NB4 (cell line): ENCODE measurements at places on chromosomes 11 and 22.

DNA sequence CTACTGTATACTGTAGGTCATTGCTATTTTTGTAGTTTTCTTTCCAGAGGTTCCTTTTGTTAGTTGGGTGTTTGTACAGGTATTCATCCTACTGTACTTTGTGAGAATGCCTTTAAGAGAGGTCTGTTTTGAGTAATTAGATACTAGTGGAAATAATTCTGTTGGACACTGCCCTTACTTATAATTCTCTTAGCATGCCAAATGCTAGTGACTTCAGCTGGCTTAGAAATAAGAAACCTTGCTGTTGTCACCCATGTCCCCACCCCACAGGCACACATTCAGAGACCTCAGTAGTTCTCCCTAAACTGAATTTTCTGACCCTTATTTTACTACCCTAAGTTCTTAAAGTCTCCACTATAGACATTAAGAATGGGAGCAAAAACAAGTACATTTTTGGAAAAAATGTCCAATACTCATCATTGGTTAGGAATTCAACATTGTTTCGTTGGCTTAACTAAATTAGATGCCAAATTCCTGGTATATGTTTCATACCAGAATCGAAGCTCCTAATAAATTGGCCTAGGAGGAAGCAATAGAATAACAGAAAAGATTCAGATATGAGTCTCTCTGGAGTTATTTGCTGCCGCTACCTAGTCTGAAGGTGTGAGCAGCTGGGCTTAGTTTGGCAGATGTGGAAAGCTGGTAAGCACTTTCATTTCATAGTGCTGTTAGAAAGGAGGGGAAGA, 28.4 kb downstream of the ZNF143 start:
- no peak for DNase-seq

- DNase-seq, result peak; percentile 98
These were observed at the start of gene TEF for GRCh38 chr22:41381329-41382097. Gene TEF, plus strand, starts transcription at chr22:41381942. Its CDS starts 103 bp downstream, at chr22:41382045.

- no peak for DNase-seq
These were observed 693 bp upstream of the LINC01488 start for GRCh38 chr11:69480547-69481392.

DNA sequence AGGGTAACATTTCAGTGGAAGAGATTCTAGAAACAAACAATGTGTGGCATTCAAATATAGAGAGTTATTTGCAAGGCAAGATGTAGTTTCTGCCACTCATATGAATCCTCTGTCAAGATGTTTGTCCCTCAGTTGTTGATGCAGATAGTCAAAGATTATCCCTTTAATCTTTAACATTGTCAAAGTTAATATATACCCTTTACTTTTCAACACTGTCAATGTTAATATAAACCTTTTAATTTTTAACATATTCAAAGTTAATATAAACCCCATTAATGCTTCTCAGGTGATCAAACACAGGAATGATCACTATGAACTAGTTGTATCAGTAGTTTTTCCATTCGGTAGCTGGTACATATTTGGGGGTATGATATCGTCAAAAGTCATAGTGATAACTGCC, 51.9 kb upstream of the PICALM start:
- DNase-seq, result no peak

DNA sequence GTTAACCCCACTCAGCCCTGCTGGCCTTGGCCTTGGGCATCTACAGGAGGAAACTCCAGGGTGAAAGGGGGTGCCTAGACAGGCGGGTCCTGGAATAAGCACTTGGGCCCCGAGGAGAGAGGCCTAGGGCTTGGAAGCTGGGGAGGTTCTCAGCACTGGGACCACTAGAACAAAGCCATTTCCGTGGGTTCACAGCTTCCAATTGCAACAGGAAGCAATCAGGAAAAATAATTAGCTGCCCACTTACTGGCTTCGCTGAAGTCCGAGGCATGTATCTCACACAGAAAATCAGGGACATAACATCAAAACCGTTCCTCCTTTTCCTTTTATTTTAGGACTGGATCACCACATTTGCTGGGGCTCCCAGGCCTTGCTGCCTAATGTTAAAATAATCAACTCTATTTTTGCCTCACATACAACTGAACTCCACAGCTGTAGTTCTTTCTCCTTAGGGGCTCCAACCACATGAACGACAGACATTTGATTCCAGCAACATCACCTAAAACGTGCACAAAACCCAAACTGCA, 161.1 kb upstream of the GRK3 start:
- DNase-seq, result peak; percentile 24

- no peak for DNase-seq
These were observed 321.6 kb downstream of the AASDHPPT start for GRCh38 chr11:106399076-106399511.

DNA sequence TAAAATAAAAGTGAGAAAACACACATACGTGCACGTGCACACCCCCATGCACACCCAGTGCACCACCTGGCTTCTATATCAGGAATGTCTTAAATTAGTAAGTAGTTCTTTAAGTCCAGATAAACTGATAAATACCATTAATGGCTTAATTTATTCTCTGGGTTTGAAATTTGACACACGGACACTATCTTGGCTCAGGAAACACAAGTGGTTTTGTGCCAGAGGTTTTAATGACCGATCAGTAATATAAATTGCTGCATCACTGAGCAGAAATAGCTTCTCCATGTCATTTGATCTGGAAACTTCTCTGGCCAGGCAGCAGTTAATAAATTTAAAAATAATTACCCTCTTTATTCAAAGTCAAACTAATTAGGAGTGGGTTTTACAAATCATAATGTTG, 101.5 kb upstream of the NNMT start:
- no peak for DNase-seq

GRCh38 chr11:46370253-46370652, 11.2 kb upstream of the MDK start:
- no peak for DNase-seq

- DNase-seq, result no peak
These were observed 866.2 kb downstream of the TBC1D22A start for GRCh38 chr22:47628477-47629272.

- DNase-seq, result peak; percentile 80
These were observed 38.6 kb downstream of the ETS1 start for GRCh38 chr11:128548649-128549255.

- no peak for DNase-seq
These were observed 13.1 kb downstream of the TMPRSS5 start for GRCh38 chr11:113693030-113693429.

DNA sequence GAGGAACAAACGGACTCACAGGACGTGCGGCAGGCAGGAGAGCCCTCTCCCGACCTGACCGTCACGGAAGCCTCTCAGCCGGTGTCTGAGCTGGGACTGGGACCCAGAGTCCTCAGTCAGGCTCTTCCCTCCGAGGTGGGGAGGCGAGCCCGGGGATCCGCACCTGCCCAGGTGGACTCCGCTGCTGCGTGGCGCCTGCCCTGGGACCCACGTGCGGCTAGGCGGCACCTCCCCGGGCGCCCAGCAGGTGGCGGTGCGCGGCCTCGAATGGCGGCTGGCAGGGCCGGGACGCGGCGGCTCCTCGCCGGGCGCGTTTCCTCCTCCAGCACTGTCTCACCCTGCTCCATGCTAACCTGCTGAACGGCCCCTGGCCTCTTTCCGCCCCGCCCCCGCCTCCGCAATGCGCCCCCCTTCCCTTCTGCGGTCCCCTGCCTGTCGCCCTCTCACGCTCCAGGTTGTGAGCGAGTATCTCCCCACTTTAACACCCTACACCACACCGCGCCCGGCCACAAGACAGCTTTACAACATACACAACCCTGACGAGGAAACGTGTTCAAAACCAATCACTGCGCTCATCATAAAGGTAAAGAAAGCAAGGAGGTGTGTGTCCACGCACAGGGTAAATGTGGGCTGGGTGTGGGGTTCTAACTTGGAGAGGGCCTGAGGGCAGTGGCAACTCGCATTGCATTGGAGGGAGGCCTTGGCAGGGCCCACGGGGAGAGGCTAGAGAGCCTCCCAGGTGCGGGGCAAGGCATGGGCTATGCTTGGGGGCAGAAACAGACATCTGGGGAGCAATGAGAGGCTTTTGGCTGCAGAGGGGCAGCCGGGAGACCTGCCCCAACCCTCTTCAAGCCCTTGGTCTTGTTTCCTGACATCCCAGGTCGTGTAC, 25.9 kb upstream of the ATXN10 start:
- DNase-seq, result peak; percentile 81

- no peak for DNase-seq
These were observed 16.8 kb upstream of the ACCSL start for GRCh38 chr11:44030996-44031395.

- no peak for DNase-seq
These were observed 302.7 kb downstream of the ETS1 start for GRCh38 chr11:128284634-128285033.

- DNase-seq, result peak; percentile 86
These were observed 1.9 kb downstream of the POLD4 start for GRCh38 chr11:67351275-67352005.

- DNase-seq, result no peak
These were observed 5.1 kb downstream of the APOL2 start for GRCh38 chr22:36234213-36234612.

DNA sequence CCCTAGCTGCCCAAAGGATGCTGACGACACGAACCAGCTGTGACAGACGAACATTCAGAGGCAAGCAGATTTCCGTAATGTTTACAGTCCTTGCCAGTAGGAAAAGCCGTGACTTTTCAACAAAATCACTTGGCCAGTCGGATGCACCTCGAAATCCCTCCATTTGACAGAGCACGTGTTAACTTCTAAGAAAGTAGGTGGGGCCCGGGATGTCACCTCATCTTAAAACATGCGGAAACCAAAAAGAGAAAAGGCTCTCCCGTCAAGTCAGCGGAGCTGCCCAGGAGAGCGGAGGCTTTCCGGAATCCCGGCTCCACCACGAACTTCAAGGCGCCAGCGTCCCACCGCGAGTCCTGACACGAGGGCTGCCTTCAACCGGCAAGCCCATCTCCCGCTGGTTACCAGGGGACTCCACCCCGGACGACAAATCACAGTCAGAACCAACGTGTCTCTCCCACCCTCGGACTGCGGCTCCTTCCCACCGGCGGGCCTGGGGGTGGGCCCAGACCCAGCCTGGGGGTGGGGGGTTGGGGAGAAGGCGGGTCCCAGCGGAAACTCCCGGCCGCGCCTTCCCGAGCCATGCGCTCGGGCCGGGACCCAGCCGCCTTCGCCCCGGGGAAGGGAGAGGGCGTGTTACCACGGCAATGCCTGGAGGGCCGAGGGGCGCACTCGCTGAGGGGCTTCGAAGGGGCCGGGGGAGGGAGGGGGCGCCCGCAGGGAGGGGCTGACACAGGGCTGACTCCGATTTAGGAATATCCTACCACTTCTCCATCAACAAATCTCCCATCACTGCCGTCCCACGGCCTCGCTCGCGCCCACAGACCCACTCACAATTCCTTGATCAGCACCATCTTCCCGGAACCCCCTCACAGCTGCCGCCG, 475 bp downstream of the PITPNB start:
- DNase-seq, result peak; percentile 66

GRCh38 chr11:60085909-60086308, 2.6 kb upstream of the MS4A2 start:
- no peak for DNase-seq

DNA sequence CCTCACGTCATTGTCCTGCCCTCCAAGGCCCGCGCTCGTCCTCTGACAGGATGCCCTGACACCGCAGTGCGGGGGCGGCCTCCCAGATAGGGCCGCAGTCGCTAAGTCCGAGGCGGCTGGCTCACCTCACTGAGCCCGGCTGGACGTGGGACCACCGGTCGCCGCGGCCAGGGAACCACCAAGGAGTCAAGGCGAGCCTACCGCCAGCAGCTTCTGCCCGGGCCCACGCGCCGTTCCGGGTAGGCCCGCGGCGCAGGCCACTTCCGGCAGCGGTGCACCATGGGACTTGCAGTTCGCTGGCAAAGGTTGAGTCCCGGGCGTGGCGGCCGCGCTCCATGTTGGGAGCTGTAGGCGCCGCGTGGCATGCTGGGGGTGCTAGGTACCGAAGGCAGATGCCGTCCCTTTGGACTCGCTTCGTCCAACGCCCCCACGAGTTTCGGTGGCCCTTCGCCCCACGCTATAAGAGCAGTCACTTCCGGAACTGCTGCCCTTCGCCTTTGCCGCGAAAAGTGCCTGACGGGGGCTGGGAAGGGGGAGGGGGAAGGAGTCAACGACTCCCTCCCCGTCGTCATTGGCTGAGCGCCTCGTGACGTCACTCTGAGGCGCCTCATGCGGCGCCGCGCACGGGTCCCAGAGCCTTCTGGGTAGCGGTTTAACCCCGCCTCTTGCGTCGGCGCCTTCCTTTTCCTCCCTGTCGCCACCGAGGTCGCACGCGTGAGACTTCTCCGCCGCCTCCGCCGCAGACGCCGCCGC, at the start of gene RPLP2:
RPLP2 (plus strand) TSS at position 681 of the 753 bp plus-strand sequence. CDS start 268 bp downstream, outside the sequence.
- peak; percentile 96 for DNase-seq

- DNase-seq, result no peak
These were observed 9.0 kb downstream of the TMPRSS5 start for GRCh38 chr11:113697111-113697510.

DNA sequence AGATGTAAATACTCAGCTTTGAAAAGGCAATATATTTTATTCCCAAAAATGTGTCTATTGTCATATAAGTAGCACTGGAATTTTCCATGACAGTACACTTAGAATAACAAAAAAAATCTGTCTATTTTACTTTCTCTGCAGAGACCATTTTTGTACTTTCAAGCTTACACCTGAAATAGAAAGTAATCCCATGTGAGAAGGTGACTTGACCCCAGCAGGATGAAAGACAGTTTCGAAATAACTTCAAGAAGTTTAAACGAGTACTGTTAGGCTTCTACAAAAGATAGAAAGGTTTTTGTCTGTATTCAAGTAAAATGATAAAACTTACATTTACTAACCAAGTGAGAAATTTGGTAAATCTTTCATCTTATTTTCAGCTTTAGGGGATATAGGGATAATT, 259.9 kb upstream of the CTSC start:
- DNase-seq, result no peak

DNA sequence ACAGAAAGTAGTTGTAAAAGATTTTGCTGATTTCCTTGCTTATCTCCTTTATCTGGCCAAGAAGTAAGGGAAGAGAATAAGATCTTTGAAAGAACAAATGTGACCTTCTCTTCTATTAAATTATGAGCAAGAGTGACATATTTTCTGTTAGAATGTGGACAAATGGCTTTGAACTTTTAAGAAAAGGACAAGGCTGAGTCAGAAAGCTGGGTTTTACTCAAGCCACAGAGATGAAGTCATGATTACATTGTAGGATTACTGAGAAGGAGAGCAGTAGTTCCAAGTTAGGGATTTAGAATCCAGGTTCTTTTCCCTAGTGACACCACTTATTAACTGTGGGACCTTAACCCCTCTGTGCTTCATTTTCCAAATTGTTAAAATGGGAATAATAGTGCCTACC, 13.5 kb downstream of the CCDC90B start:
- DNase-seq, result no peak

DNA sequence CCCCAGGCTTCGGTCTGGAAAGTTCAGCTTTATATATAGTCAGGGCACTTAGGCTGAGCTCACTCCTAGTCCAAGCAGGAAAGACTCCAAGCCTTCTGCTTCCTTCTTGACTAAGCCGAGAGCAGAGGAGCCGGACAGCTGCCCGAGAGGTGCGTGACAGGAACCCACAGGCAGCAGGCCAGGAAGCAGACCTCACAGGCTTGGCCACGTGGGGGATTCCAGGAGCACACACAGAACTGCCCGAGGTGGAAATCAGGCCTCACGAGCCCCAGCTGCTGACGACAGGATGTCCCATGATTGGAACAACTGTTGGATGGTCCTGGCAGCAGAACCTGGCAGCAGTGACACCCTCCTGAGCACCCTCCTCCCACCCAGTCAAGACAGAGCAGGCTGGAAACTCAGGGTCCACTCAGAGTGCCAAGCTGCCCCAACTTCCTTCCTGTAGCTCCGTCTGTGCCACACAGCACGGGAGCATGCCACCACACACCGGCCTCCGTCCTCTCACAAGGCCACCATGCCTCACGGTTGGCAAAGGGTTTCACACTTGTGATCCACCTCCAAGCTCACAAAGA, 5.4 kb downstream of the PLA2G6 start:
- DNase-seq, result no peak

GRCh38 chr11:47258317-47258902, 614 bp downstream of the NR1H3 start:
- DNase-seq, result no peak
